Activated naive CD4-positive, alpha-beta T cell treated with anti-CD3 and anti-CD28 coated beads for 36 hours (primary cell): ENCODE measurements at places on chromosomes 2 and 18. TPM values are rescaled to one million over a fixed set of nuclear protein-coding genes. Genes with fewer than 3 reads are reported as not detected.

DNA sequence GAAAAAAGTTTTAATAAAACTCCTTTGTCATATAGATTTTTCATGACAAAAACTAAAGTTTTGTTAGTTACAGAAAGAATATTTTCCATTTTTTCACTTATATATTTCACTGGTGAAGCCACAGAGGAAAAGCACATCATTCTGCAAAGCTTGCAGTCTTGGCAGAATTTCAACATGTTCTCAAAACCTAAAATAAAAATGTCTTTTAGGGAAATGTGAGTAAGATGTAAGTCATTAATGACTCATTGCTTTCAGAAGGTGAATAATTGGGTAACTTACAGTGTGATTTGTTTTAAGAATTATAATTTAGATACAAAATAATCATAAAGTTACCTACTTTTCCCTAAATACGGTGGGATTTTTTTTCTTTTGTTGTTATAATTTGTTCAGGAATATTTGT is 43.4 kb upstream of the TNFRSF11A start:
- no peak for DNase-seq

DNA sequence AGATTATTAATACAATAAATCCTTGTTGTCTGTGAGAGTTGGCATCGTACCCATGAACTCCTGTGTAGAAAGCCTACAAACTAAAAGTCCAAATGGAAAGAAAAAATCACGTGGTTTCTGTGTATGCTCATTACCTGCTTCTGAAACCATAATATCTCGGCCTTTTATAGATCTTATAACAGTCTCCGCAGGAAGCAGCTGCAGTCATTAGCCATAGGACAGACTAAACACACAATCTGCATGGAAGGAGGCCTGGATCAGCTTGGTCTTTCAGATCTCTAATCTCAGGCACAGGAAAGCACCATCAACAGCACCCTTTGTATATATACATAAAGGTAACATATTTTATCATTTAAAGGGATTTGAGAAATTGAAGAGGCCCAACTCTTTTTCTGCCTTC is 508.9 kb upstream of the TCF4 start:
- no peak for DNase-seq

ZAP70 gene
- 167 TPM for total RNA-seq

GRCh38 chr2:63819765-63820717 is 21.7 kb upstream of the UGP2 start:
- no peak for DNase-seq

CNDP1 gene
- total RNA-seq, result not detected

DNA sequence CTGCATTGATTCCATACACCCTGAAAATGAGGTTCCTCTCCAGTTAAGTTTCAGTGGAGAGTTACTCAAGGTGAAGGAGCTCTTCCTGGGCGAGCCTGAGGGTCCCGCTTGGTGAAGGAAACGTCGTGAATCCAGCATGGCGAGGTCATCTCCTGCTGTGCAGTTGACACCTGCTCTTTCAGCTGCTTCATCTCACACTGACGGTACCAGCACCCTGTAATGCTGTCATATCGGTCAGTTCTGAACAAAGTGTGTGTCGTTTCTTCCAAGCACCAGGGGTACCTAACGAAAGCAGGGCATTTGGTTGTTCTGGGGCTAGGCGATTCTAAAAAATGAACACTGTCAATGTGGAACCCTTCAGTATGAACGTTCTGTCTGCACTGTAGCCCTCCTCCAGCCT is 52.6 kb downstream of the ITGB1BP1 start:
- DNase-seq, result no peak

GRCh38 chr18:31596081-31596872 is 4.6 kb downstream of the TTR start:
- no peak for DNase-seq

DNA sequence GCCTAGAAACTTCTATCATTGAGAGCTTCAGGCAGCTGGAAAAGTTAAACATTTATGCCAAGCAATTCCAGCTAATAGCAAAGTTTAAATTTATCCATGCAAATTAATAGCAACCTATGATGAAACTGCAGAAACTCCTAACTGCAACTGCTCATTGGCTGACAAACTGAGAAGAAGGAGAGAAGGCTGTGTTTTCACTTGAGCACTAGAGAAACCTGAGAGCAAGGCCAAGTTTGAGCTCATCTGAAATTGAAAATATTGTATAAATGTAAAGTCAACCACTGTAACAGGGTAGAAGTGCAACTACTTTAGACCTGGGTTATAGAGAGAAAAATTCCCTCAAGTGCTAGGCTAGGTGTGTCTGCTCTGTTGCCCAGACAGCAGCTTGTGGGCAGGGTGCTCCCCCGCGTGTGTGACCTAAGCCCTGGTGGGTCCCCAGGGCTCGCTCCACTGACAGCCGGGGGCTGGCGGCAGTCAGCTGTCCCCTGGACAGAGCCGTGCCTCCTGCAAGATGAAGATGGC is 50.2 kb downstream of the CABYR start:
- no peak for DNase-seq

- DNase-seq, result peak; percentile 83
Measured at GRCh38 chr2:239927424-239927981, 97.6 kb downstream of the NDUFA10 start.

NT5C1B gene
- not detected for total RNA-seq
